ENCODE measurements at places on chromosomes 1 and 21.
A peak's percentile ranks its signal among the peaks of the same experiment; 100 is the strongest.

DNA sequence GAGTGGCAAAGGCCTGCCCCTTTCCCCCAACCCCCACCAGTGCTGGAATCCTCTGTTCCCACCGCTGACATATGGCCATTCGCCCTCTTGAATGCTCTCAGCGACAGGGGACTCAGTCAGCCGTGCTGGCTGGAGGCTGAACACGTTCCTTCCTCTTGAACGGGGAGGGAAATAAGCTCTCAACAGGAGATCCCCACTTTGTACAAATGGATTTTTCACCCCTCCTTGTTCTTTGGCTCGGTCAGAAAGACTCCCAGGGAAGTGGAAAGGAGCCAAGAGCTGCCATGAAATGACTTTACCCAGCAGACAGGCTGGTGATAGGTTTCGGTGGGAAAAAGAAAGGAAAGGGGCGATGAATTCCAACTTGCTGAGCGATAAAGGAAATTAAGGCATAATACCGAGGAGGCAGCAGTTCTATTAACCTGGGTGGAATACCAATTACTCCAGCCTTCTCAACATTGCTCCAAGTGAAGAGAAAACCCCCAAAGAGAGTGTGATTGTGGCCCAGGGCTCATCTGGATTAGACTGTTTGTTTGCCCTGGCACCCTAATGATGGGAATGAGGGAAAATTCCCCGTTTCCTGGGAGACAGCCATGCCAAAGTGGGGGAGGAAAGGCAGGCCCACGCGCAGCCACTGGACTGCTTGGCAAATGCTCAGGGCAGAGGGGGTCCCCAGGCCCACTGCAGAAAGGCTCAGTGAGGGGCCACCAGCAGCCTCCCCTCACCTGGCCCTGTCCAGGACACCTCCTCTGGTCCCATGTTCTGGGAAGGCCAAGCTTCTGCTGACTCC, 23.9 kb downstream of the LRP8 start:
- DNase-seq: no peak

DNA sequence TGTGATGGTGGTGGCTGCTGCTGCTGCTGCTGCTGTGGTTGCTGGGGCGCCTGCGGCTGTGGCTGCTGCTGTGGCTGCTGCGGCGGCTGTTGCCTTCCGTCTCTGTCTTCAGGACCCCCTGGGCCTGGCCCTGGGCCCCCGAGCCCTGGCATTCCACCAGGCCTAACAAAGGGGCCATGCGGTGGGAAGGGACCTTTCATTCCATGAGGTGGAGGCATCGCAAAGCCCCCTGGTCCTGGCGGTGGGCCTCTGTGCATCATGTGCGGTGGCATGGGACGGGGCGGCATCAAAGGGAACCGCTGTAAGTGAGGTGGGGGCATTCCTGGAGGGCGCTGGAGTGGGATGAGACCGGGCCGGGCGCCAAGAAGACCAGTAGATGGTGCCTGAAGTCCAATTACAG, 12.4 kb downstream of the SOD1 start:
- DNase-seq: no peak

GRCh38 chr1:216750031-216750627, 26.9 kb upstream of the ESRRG start:
- peak; percentile 82 for DNase-seq

DNA sequence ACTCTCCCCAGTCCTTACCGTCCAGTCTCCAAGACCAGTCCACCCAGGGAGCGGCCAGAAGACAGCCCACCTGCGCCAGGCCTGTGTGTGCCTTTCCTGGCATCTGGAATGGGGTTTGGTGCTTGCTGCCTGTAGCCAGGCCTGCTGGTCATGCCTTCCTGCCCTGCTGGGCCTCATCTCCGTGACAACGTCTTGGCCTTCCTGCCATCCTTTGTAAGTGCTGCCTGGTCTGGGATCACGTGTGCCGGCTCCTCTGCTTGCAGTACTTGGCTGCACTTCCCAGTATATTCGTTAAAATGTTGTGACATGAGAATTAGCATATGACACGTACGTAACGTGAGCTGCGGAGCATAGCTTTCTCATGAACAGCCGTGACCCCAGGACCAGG, 145.3 kb upstream of the COL6A1 start:
- DNase-seq: no peak

GRCh38 chr1:109105881-109106280, 8.0 kb upstream of the ELAPOR1 start:
- DNase-seq: no peak

GRCh38 chr21:34595457-34595856, 19.5 kb downstream of the RCAN1 start:
- DNase-seq: no peak

DNA sequence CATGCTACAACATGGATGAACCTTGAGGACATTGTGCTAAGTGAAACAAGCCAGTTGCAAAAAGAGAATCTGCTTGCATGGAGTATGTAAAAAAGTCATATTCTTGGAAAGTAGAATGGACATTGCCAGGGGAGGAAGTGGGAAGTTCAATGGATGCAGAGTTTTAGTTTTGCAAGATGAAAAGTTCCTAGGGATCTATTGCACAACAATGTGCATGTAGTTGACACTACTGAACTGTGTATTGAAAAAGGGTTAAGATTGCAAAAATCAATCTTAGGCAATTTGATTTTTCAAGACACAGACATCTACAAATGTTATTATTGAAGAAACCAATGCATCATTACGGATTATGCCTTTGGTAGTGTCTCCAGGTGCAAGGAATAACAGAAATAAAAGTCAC, 50.3 kb upstream of the MAGI3 start:
- no peak for DNase-seq
